ENCODE measurements at places on chromosomes 2 and 18.
A peak's percentile ranks its signal among the peaks of the same experiment; 100 is the strongest.

GRCh38 chr2:101900375-101900774 is 91.4 kb upstream of the IL1R2 start:
- peak; percentile 4 for DNase-seq

DNA sequence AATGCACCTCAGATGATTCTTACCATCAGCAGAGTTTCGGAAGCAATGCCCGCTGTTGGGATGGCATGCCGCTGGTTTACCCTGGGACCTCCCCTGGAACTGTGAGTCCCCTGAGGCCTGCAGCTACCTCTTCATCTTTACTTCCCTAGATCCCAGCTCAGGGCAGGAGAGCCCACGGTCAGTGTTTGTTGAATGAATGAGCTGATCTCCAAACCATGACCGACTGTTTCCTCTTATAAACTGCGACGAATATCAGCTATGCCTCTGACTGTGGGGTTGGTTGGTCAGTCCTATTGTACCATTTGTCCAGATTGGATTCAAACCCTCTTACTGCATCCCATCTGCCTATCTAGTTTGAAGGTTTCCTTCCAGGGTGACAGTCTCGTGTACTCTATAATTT is 64.4 kb downstream of the DDX1 start:
- DNase-seq = no peak

DNA sequence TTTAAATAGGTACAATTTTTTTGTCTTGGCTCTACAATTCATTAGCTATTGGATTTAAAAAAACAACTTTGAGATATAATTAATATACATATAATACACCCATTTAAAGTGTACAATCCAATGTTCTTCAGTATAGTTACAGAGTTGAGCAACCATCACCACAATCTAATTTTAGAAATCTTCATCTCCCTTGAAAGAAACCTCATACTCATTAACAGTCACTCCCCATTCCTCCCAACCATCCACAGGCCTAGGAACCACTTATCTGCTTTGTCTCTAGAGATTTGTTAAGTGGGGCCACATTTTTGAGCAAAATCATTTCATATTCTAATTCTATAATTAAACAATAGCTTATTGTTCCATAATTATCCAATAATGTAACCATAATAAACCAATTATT is 32.6 kb downstream of the MRPL33 start:
- DNase-seq = no peak

- DNase-seq = no peak
These were observed 42.9 kb upstream of the RIT2 start for GRCh38 chr18:43158381-43158780.

GRCh38 chr18:63245600-63245999 is 74.0 kb downstream of the BCL2 start:
- DNase-seq = no peak

DNA sequence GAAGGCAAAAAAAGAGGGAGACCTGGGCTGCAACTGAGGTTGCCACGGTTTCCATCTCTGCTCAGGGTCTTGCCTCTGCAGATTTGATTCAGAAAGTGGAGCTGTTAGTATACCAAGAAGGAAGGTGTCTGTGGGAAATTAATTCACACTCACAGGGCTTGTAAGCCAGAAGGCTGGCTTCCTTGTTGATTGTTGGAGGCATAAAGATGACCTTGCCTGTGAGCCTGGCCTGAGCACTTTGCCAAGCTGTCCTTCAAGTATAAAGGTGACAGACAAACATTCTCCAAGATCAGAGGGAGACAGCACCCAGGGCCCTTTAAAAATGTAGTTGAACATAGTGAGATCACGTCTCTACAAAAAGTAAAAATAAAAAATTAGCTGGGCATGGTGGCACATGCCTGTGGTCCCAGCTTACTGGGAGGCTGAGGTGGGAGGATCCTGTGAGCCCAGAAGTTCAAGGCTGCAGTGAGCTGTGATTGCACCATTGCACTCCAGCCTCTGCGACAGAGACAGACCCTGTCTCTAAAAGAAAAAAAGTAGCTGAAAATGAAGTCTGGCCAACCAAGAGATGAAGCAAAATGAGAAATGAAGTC is 91.2 kb upstream of the UXS1 start:
- DNase-seq = no peak

GRCh38 chr18:31275722-31276463 is 42.1 kb upstream of the DSG1 start:
- no peak for DNase-seq

DNA sequence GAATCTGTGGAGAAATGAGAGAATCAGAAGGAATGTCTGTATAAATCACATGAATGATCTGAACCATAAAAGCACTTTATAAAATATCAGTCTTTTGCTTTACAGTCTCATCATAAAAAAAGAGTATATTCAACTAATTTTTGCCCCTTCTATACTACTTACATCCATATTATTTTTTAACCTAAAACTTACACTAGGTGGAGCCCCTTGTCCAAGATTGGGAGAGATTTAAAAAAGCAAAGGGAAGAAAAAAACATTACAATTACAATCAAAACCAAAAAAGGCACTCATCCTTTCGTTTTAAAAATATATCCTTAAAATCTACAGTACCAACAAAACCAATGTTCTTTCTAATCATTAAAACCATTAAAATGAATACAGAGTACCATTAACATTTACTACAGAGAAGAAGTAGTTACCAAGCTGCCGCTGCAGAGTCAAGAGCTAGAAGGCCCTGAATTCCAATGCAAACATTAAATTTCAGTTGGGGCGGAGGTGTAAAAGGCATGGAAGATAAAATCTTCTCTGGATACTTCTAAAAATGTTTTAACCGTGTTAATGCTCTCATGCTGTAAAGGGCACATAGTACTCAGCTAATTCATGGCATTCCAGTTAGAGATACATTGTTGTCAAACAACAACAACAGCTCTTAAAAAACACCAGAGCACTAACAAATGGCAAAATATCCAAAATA is 56.7 kb upstream of the EPB41L3 start:
- no peak for DNase-seq

All from stimulated activated CD8-positive, alpha-beta memory T cell treated with anti-CD3 and anti-CD28 coated beads, Interleukin-15, amount 100 ng/mL, for 48 hours (primary cell).